ENCODE measurements at places on chromosomes 4 and X. TPM values are rescaled to one million over a fixed set of nuclear protein-coding genes. Genes with fewer than 3 reads are reported as not detected.

DNA sequence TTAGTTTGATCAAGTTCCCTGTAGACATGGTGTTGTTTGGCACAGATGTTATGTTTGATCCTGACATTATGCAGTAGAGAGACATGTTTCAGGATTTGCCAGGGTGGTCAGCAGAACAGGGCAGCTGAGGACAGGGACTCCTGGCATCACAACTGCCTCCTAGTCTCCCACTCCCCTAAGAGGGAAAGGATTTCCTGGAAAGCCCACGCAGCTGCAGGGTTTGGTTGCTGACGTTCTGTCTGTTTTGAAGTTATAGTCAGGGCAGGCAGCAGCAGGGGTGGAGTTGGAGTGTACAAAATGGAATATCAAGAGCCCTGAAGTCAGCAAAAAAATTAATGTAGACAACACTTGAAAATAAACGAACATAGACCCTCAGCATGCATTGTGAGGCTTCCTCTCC is 125.4 kb downstream of the CPE start:
- ATAC-seq, result no peak

DNA sequence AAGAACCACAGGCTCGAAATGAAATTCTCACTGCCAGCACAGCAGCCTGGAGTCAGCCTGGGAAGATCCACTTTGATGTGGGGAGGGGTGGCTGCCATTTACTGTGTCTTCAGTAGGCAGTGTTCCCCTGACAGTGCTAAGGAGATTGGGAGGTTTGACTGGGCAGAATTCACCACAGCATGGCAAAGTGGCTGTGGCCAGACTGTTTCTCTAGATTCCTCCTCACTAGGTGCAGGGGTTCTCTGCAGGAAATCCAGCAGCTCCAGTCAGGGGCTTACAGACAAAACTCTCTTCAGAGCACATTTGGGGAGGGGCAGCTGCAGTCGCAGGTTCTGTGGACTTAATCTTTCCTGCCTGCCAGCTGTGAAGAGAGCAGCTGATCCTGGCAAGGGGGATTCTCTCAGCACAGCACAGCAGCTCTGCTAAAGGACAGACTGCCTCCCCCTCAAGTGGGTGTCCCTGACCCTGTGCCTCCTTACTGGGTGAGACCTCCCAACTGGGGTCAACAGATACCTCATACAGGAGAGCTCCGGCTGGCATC is 1174.0 kb downstream of the RAPGEF2 start:
- ATAC-seq, result no peak

- no peak for ATAC-seq
Measured at GRCh38 chr4:106287353-106287969, 28.5 kb downstream of the TBCK start.

- ATAC-seq, result no peak
Measured at GRCh38 chr4:105002278-105002677, 144.4 kb upstream of the TET2 start.

GRCh38 chr4:94979621-94980020 is 221.9 kb downstream of the BMPR1B start:
- ATAC-seq, result no peak

- no peak for ATAC-seq
Measured at GRCh38 chrX:123311486-123311885, 127.4 kb downstream of the GRIA3 start.

DNA sequence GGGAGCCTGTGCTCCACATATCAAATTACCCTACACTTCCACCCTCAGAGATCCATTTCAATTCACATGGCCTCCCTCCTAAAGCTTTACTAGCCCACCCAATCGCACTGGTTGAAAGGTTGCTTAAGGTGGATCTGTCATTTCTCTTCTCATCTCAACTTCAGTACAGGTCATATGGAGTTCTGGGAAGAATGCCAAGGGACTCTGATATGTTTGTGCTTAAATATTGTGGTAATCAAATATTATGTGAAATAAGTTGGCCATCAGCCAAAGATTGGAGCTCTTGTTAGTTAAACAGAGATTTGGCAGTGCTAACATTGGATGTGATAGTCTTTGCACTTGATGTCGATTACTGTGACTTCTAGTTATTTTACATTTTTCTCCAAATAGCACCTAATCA is 20.5 kb downstream of the SEPTIN6 start:
- no peak for ATAC-seq

- no peak for ATAC-seq
Measured at GRCh38 chrX:29690061-29690460, 525.3 kb upstream of the MAGEB2 start.

- no peak for ATAC-seq
Measured at GRCh38 chr4:891747-892146, 40.4 kb downstream of the GAK start.

DNA sequence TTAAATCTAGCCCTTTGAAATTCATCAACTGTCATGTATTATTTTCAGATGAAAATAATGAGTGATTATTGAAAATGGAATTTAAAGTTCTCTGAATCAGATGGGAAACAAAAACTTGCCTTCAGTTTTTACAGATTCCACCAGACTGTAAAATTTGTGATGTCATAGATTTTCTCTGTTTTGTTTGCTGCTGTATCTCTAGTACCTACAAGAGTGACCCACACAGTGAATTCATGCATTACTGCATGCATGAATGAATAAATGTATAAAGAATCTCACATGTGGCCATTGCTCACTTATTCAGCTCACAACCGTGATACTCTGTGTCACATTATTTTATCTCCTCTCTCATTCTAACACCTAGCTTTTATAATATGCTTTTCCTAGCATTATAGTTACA is 532.2 kb upstream of the AGA start:
- no peak for ATAC-seq

GRCh38 chr4:2933566-2934076 is 29.6 kb downstream of the NOP14 start:
- no peak for ATAC-seq

DNA sequence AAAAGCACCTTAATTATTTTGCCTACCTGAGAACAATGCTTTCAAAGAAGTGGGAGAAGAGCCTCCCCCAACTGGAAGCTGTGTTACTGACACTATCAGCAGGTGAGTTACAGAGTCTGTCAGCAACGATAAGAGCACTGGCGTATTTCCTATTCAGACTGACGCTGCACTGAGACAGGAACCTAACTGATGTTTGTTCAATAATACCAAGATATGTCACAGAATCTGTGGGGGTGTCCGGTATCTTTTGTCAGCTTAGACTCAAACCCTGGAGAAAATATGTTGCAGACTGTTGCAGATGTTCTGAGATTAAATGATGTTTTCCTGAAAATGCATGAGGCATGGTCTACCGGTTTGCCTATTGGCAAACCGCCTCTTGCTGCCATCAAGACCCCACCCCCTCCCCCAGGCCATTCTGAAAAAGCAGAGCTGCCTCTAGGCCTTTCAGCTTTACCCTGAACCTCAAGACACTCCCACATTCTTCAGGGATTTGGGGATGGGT is 115.2 kb upstream of the KIT start:
- no peak for ATAC-seq

GRCh38 chrX:84340968-84341367 is 153.0 kb upstream of the RPS6KA6 start:
- no peak for ATAC-seq

DNA sequence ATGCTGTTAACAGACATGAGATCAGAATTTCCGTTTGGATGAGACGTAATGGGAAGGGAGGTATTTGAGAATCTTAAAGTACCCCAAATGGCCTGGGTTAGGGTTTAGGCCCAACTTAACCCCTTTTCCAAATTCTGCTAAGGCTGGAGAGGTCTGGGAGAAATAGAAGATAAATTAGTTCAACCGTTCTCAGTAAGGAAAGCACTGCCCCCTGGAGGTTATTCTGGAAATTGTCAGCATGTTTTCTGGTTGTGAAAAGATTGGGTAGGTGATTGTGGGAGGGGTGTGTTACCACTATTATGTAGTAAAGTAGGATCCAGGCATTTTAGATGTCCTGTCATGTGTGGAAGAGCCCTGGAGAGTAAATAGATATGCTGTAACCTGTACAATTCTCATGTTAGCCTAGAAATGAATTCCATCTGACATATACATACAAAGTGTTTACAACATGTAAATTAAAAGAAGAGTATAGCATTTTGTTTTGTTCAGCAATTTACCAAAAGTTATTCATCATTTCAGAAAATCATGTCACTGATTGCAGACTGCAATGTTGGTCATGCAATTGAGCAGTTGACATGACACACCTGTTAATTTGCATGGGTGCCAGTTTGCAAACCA is 26.8 kb upstream of the GRXCR1 start:
- ATAC-seq, result no peak

DNA sequence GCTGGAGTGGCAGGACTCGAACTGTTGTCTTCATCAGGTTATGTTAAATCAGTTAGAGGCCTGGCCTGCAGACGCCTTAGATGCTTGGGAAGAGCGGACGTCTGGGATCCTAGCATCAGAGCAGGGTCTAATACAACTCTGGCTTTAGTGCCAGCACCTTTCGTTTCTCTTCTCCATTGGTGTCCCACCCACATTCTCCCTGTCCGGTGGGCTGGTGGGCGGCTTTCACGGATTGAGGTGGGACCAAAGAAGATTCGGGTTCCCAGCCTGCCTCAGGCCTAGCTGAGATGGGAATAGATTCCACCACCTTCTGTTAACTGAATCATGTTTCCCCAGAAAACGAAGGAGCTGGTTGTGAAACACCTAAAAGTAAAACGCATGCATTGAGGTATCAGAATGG is 939 bp downstream of the PDK3 start:
- ATAC-seq, result no peak

- no peak for ATAC-seq
Measured at GRCh38 chr4:955161-955921, 18.0 kb downstream of the DGKQ start.

DNA sequence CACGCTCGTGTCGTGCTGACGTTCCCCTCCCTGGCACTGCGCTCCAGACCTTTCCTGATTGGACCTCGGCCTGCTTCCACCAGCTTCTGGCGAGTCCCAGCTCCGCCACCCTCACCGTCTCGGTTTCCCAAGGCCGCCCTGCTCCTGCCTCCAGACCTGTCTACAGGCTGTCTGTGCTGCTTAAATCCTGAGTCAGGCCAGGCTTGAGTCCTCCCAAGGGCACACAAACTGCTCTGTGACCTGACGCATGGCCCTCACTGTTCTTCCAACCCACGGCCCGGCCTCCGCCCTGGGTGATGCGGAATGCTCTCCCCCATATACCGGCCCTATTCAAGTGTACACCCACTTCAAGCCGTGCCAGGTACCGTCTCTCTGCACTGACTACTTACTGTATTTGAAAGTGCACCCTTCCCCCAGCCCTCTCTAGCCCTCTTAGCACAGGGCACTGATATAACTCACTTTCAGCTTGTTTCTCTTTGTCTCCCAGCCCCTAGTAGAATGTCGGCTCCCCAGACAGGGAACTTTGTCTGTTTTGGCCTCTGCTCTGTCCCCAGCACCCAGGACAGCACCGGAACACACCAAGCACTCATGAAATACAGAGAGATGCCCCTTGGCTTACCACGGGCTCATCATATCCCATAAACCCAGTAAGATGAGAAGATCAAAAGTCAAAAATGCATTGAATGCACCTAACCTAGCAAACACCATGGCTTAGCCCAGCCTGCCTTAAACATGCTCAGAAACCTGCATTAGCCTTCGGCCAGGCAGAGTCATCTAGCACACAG is 63.1 kb upstream of the AFAP1 start:
- ATAC-seq, result no peak

GRCh38 chr4:184821242-184821641 is 4.5 kb downstream of the ACSL1 start:
- ATAC-seq, result no peak

GRCh38 chrX:19814240-19814639 is 73.2 kb downstream of the SH3KBP1 start:
- peak; percentile 39 for ATAC-seq

DNA sequence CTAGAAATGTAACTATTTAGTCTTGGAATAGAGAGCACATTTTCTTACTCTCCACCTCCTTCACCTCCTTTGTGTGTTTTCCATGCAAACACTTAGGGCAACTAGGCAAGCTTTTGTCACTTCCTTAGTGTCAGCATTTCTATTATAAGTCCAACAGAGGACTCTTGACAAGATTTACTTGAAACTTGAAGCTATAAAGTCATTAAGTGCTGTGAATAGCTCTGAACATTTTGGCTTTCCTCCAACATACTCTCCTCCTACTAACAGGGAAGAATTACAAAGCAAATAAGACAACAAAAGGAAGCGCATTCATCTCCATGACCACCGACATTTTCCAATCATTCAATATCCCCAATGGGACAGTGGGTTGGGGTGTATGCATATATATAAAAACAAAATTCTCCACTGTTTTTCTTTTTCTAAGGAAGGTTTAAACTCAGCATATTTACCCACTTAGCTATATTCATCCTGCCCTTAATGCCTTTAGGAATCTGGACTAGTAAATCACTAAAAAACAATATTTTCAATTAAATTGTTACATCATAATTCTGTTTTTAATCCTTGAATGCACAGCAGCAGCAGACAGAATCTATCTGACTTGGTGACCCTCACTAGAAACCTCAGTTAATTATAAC is 264.6 kb downstream of the SNCA start:
- no peak for ATAC-seq

GRCh38 chr4:123244137-123244536 is 152.5 kb upstream of the SPRY1 start:
- peak; percentile 82 for ATAC-seq

- ATAC-seq, result no peak
Measured at GRCh38 chr4:67483868-67484602, 61.3 kb downstream of the CENPC start.

DNA sequence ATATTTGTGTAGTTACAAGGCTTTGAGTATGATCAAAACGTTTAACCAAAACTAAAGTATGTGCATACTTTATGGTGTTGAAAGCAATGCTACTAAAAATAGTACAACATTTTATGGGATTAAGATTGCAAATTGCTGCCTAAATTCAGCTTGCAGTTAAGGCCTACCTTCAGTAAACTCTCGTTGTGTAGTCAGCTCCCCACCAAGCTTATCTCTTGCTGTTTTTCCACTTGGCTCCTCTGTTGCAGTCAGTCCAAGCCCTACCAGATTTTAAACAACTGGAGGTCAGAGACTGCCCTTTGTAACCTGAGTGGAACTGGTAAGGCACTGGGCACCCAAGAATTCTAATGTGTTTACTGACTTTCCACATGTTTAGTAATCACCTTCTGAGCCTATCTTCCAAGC is 25.7 kb downstream of the AFF1 start:
- ATAC-seq, result no peak

DNA sequence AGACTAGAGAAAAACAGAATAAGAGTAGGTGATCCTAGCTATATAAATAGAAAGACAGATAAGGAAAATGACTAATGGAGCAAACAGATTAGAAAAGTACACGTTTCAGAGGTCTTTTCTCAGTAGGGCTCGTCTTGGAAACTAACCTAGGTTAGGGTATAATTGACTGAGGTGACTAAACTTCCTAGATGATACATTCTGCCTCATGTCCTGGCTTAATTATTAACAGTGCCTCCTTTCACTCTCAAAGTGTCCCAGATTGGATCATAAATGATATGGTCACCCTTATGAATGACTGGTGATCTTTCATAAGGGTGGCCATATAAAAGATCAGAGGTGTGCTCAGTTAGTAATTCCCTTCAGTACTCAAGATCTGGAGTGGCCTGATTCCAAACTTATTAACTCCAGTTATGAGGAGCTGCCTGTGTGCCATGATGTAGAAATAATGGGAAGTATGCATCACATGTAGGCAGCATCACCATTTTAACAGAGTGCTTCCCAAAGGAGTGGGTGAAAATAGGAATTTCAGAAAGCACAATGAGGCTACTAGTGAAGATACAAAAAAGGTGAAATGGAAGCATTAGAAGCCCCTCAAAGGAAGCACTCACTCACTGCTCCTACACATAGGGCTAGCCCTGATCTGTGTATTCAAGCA is 14.7 kb upstream of the GRIA3 start:
- ATAC-seq, result no peak

Gene HTN3
- not detected for total RNA-seq

Gene MOSPD2
- total RNA-seq, result 11.3 TPM

Gene NSDHL
- total RNA-seq, result 11.2 TPM

Gene PF4V1
- not detected for total RNA-seq

Gene ETDB
- total RNA-seq, result not detected
